OCI-M1 (cell line): ENCODE measurements at places on chromosomes 1 and 21.

- peak; percentile 80 for DNase-seq
These were observed 465.7 kb downstream of the USP25 start for GRCh38 chr21:16195538-16195910.

GRCh38 chr1:27509127-27510080 is 19.4 kb upstream of the WASF2 start:
- DNase-seq, result no peak

GRCh38 chr21:16912075-16912474 is 600.8 kb upstream of the CXADR start:
- no peak for DNase-seq

- DNase-seq, result peak; percentile 73
These were observed 1.1 kb downstream of the TRIM58 start for GRCh38 chr1:247857985-247858619.

GRCh38 chr1:212710566-212710965 is 10.9 kb upstream of the BATF3 start:
- no peak for DNase-seq

GRCh38 chr1:232968965-232969364 is 18.6 kb downstream of the NTPCR start:
- no peak for DNase-seq

GRCh38 chr1:78469576-78469975 is 21.2 kb upstream of the PTGFR start:
- DNase-seq, result no peak

- no peak for DNase-seq
These were observed 938.9 kb upstream of the ADGRL4 start for GRCh38 chr1:79945391-79945790.

- DNase-seq, result peak; percentile 54
These were observed 4.3 kb upstream of the S100A9 start for GRCh38 chr1:153353226-153353947.

DNA sequence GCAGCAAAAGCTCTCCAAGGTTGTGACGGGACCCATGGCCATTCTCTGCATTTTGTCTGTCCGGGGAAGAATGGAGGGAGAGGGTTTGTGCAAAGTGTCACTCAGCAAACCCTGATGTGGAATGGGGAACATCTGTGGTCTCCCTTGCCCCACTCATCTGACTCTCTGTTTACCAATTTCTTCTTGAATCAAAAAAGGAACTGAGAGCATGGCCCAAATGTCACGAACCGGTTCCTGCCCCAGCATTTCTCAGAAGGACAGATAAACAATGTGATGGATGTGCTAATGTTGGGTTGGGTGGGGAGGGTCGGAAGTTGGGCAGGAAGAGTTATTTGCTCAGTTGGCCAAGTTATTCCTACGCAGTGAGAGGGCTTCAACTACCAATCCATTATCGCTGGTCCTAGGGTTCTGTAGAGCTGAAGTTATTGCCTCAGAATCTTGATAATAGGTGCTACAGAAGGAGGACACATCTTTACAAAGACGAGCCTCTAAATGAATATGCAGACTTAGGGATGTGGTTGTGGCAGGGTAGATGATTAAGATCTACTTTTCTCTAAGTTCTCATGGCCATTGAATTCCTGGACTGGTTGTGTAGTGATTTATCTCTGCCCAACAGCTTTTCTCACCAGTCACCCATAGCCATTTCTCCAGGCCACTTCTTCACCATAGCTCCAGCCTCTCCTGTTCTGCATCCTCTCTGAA is 9.6 kb upstream of the DUSP12 start:
- DNase-seq, result no peak

GRCh38 chr1:121408354-121408753 is 223.6 kb downstream of the SRGAP2C start:
- no peak for DNase-seq

DNA sequence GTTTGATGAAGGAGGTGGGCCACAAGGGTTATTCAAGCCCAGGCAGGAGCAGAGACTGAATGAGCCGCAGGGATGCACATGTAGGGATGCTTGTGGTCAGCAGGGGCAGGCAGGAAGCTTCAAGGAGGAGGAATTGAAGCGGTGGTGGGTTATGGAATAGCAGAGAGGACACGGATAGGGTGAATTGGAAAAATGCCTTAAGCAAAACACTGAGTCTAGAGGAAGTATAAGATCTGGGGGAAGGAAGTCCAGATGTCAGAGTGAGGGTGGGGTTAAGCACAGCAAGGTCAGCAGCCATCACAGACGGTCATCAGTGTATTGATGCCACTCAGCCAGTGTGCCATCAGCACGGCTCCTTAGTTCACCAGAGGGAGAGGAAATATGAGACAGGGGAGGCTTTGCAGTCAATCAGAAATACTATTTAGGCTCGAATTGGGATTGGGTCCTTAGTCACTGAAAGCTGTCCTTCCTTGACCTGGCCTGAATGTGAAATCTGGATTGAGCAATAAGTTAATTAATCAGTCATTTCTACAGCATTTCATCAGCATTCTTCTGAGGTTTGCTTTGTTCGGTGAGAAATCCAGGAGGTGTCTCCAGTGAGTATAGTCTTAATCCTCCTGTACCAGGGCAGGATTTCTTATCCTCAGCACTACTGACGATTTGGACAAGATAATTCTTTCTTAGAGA is 6.0 kb upstream of the LCE1F start:
- DNase-seq, result peak; percentile 24

- DNase-seq, result peak; percentile 30
These were observed 1.4 kb upstream of the SHISA4 start for GRCh38 chr1:201887116-201887866.

- DNase-seq, result no peak
These were observed 25.2 kb upstream of the GNPAT start for GRCh38 chr1:231215681-231216385.

DNA sequence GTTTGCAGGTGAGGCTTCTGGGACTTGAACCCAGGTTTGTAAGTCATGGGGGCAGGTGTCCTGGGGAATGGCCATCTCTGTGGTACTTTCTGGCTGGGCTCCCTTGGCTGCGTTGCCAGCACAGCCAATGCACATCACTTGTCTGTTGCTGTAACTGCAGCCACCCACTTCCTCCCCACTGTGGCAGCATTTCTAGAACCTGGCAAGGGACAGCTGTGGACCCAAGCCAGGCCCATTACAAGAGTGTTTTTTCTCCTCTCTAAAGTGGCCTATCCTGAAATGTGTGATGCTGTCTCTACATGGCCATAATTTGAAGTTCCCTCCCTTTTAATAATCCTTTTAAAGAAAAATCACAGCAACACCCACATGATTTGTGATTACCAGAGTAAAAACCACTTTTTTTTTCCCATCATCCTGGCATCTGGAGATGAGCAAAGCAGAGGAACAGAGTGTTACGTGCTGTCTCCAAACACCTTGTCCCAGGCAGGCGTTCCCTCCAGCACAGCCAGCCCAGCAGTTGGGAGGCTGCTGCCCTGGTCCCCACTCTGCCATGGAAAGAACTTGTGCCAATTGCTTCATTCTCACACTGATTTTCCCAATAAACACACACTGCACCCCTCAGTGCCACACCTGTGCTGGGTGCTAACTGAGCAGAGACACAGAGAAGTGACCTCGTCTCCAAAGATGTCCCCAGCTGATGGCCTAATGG is 360.6 kb upstream of the USP24 start:
- no peak for DNase-seq

DNA sequence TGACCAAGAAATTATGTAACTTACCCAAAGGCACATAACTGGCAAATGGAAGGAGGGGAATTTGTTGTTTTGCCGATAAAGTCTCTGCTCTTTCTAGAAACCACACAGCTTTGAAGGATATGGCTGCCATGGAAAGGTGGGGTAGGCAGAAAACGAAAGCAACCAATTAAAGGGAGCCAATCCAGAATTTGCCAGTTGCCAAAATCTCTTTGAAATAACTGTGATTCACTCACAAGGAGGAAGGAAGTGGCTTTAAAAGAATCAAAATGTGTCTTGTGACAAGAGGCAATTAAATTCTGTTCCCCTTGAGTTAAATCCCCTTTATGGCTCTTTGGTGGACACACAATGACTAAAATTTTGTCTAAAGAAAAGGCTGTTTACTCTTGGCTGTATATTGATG is 61.2 kb upstream of the CCDC190 start:
- peak; percentile 42 for DNase-seq

DNA sequence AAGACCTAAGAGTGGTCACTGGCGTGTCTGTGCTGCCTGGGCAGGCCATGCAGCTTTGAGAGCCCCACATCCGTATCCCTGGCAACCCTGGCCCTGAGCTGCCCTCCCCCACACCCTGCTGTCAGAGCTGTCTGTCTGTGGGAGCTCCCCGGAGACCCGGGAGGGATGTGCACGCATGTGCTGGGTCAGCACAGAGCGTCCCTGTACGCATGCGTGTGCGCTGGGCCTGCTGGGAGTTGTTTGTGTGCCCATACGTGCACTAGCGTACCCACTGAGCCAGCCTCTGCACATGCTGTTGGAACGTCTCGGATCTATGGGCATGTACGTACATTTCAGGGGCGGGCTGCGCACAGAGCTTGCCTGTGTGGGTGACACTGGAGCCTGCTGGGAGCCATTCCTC is 89.3 kb downstream of the EPHB2 start:
- no peak for DNase-seq

GRCh38 chr1:152972196-152972886 is 1.9 kb downstream of the SPRR4 start:
- no peak for DNase-seq

DNA sequence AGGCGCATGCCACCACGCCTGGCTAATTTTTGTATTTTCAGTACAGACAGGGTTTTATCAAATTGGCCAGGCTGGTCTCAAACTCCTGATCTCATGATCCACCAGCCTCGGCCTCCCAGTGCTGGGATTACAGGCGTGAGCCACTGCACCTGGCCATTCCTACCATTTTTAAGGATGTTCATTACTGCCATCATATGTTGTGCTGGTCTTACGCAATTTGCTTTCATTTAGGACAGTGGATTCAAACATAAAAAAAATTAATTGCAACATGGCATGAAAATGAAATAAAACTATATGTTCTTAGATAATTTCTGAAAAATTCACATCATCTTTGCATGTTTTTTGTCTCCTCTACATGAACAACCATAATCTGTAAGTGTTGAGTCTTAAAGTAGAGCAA is 527.7 kb downstream of the LTN1 start:
- DNase-seq, result no peak

GRCh38 chr1:205658943-205659581 is 21.2 kb downstream of the SLC45A3 start:
- peak; percentile 85 for DNase-seq

DNA sequence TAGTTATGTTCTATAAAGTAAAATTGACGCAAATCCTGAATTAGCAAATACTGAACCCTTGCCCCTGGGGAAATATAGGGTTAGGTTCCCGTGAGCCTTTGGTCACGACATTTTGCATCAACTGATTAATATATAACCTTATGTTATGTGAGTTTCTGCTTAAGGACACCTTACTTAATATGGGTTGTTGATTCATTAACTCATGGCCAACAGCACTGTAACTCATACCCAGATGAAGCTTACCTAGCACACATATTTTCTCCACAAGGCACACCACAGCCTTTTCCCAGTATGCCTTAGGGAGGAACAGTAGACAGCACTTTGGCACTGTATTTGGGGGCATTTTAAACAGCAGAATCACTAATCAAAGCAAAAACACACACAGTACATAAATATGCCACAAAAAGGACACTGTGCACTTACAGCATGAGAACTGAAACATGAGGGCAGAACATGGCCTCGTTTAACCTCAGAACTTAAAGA is 15.1 kb downstream of the INAVA start:
- DNase-seq, result no peak

DNA sequence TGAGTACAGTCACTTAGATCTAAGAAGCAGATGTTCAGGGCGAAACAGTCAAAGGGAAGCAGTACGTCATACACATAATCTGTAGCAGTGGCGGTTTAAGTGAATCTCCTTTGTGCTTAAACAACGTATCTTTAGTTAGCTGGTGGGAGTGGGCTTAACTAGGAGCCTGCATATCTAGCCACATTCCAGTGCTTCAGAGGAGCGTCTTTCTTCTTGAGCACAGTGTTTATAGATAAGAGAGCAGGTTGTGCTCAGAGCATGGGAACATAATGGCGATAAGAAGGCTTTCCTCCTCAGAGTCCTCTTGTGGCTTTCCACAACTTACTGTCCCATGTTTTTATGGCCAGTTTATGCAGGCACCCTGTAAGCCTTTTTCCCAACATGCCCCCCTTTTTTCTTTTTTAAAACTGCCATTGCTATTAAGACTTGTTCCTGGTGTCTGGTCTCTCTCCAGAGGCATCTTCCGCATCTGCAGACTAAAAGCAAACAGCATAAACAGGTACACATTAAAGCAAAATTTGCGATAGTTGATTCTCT is 3.2 kb downstream of the DAP3 start:
- DNase-seq, result peak; percentile 73

GRCh38 chr1:117183112-117183511 is 27.6 kb downstream of the VTCN1 start:
- no peak for DNase-seq

GRCh38 chr1:151145304-151146071 is 943 bp downstream of the SEMA6C start:
- DNase-seq, result no peak

DNA sequence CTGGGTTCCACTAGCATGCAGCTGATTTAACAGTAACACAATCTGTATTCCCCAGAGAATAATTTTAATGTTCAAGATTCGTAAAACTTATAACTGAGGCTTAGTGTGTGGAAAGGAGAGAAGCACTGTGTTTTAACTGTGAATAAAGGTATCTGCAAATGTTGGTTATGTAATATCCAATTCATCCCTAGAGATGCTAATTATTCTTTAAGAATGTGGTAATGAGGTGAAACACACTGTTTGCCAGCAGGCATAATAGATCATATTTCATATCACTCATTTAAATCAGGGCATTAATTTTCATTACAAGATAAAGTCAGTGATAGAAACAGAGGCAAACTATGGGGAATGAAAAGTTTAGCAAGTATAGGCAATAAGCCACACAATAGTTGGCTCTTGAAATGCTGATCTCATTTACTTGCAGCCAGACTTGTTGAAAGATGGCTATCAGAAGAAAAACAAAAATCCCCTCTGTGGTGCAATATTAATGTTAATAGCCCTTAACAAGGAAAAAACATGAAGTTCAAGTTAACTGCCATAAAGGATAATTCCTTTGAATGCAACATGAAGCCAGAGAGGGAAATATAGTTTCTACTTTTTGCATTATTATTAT is 33.4 kb downstream of the HMCN1 start:
- no peak for DNase-seq

- no peak for DNase-seq
These were observed 43.7 kb downstream of the TRIM11 start for GRCh38 chr1:228362884-228363450.

DNA sequence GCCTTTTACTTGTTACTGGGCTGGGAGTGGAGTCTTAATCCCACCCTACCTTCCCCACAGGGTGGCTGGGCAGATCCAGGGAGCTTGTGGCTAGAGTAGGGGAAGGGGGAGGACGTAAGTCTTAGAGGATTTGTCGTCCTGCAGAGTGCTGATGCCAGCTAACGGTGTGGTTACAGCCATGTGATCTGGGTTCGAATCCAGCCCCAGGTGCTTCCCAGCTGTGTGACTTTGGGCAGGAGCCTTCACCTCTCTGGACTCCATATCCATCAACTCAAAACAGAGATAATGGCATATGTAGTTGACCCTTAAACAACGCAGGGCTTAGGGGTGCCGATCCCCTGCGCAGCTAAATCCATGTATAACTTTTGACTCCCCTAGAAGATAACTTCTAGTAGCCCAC is 108.4 kb upstream of the TMEM51 start:
- no peak for DNase-seq
